ENCODE measurements at places on chromosomes 3 and 15.
A peak's percentile ranks its signal among the peaks of the same experiment; 100 is the strongest.

GRCh38 chr15:28896951-28897350, 11.2 kb downstream of the APBA2 start:
- DNase-seq = no peak

DNA sequence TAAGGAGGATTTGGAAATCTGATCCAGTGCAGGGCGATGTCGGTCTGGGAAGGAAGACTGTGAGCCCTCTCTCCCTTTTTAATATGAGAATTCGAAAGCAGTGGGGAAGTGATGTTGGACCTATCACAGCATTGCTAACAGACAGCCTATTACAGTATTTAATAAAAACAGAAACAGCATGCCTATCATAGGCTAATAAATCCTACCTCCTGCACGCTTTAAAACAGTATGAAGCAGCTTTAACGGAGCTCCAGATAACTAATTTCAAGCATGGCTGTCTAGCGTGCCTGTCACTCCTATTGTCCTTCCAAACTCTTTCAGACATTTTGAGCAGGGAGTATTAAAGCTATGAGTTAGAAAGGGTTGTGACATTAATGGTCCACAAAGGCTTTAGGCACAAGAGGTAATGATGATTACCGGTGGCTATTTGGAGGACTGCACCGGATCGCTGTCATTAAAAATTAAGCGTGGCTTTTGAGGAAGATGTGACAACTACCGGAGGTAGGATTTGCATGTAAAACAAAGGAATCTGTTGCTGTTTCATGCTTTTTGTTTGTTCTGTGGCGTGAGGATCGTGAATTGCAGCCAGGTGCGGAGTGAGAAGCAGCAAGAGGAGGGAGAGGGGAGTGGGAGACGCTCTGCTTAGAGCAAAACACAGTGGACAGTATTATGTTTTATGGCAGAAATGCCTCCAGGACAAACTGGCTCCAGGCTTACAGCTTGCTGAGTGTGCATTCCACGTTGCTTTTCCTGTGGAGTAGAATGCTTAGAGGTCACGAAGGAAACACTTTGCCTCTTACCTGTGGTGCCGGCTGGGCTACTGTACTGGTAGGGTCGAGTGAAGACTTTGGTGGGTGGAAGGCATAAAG, at the start of gene KCNMB2:
Gene KCNMB2, plus strand, starts transcription at position 226 of the 869 bp plus-strand sequence.
- DNase-seq = peak; percentile 59

DNA sequence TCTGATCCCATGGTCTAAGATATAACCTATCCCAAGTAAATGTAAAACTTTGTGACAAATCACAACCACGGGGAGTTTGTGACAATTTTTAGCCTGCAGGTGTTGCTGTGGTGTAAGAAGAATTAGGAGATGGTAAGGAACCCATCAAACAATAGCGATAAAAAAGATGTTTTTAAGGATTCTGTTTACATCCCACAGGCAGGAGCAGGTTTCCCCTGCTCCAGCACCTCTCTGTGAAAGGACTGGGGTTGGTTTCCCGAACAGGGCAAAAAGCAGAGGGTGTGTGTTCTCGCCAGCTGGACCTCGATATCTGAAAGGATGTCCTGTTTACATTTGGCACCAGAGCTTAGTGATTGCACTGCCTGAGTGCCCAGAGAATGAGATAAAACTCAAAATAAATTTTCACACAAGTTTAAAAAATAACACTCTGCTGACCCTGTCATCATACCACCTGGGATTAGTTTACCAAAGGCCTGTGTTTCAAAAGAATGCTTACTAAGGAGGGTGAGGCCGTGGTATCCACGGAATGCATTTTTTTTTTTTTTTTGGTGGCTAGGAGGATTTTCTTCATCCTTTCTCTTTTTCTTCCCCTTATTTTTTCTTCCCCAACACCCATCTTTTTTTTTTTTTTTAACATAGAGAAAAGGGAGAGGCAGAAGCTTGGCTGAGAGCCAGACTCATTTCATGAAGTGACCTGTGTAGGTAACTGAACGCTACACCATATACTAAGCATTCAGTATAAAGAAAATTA, 151.8 kb upstream of the DPH6 start:
- no peak for DNase-seq

GRCh38 chr3:164040991-164041390, 1037.3 kb downstream of the SI start:
- DNase-seq = no peak

- no peak for DNase-seq
These were observed 809.2 kb downstream of the NAALADL2 start for GRCh38 chr3:175668300-175668699.

- no peak for DNase-seq
These were observed 111.3 kb upstream of the BCL6 start for GRCh38 chr3:187856555-187856954.

- peak; percentile 72 for DNase-seq
These were observed 50.3 kb upstream of the SLC6A6 start for GRCh38 chr3:14352002-14352627.

- no peak for DNase-seq
These were observed 11.8 kb upstream of the SEC13 start for GRCh38 chr3:10332481-10333348.

- no peak for DNase-seq
These were observed 399.9 kb downstream of the LRTM1 start for GRCh38 chr3:54527953-54528352.

All from RPMI8226 (cell line).